ENCODE measurements at places on chromosomes 1 and 21.
A peak's percentile ranks its signal among the peaks of the same experiment; 100 is the strongest.

GRCh38 chr1:29050166-29050565 lies 73.5 kb downstream of the TMEM200B start:
- DNase-seq, result no peak

GRCh38 chr1:20192364-20192763 lies 6.0 kb upstream of the PLA2G2C start:
- no peak for DNase-seq

GRCh38 chr1:8879922-8880676 lies 1.6 kb upstream of the ENO1 start:
- DNase-seq, result peak; percentile 92

GRCh38 chr1:93712741-93713140 lies 31.1 kb upstream of the BCAR3 start:
- DNase-seq, result no peak

DNA sequence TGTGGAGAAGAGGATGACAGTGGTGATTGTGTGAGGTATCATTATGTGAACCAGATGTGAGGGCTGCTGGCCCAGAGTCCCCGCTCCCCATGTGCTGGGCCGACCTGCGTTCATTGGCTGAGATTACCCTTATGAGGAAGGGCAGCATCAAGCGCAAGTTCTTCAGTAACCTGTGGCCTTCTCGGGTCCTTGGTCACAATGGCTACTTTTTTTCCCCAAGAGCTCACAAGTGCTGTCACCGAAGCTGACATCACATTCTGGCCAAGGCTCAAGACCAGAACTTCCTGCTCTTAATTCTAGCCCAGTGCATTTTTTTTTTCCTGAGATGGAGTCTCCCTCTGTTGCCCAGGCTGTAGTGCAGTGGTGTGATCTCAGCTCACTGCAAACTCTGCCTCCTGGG lies 262.9 kb downstream of the RHOU start:
- DNase-seq, result no peak

DNA sequence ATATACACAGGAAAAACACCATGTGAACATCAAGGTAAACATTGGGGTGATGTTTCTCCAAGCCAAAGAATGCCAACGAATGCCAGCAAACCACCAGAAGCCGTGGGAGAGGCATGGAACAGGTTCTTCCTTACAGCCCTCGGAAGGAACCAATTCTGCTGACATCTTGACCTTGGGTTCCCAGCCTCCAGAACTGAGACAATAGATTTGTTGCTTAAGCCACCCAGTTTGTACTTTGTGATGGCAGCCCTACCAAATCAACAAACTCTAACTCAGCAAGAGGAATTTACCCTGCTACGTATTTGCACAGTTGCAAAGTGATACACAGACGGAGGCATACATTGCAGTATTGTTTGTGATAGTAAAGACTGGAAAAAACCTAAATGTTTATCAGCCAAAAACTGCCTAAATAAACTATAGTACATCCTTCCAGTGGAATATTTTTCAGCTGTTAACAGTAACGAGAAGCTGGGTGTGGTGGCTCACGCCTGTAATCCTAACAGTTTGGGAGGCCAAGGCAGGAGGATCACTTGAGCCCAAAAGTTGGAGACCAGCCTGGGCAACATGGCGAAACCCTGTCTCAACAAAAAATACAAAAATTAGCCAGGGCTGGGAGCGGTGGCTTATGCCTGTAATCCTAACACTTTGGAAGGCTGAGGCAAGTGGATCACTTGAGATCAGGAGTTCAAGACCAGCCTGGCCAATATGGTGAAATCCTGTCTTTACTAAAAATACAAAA lies 12.5 kb upstream of the ZC3H12A start:
- DNase-seq, result no peak

GRCh38 chr1:85484716-85485115 lies 19.8 kb upstream of the DDAH1 start:
- DNase-seq, result no peak

DNA sequence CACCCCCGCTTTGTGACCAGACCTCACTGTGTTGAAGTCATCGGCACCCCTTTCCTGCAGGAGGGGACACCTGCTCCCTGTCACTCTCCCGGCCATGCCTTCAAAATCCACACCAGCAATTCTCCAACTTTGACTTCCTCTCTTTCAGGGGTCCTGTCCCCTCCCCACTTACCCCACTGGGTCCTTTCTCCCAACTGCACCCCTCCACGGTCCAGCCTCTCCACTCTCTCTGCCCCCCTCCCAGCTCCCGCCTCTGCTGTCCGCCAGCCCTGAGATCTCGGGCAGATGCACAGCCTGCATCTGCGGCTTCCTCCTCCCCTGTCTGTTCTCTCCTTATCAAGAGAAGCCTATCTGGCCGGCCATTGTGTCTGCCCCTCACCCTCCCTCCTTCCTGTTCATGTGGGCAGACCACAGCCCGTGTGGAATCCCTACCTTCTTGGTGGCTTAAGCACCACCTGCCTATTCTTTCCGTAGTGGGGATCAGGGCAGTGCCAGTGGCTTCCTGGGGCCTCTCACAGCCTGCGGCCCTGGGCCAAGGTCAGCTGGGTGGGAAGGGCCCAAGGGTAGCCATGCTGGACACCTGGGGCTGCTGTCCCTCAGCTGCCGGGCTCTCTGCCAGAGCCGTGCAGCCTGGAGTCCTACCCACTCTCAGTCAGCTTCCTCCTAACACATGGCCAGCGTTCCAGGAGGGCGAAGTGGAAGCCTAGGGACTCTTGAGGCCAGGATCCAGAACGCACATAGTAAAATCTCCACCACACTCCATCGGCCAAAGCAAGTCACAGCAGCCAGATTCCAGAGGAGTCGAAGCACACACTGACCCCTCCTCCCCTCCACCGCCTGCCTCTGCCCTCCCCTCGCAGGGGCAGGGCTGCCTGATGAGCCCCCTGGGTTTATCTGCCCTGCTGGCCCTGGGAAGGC lies 5.1 kb upstream of the HES4 start:
- DNase-seq, result peak; percentile 50

- DNase-seq, result no peak
These were observed 6.3 kb downstream of the PHC2 start for GRCh38 chr1:33424610-33425009.

DNA sequence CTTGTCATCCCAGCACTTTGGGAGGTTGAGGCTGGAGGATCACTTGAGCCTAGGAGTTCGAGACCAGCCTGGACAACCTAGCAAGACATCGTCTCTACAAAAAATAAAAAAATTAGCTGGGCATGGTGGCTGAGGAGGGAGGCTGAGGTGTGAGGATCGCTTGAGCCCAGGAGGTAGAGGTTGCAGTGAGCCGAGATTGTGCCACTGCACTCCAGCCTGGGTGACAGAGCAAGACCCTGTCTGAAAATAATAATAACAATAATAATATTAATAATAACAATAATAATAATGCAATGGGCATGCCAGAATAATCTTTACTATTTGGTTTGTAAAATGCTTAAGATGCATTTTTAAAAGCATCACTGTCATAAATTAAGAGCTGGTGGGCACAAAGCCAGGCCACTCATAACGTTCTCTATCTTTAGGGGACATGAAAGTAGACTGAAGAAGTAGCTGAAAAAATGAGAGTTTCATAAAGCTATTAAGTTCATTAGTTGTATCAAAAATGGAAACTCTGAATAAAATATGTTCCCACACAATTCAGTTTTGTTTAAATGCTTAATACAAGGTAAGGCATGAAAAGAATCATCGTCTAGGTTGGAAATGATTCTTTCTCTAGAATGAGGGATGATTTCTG lies 51.6 kb upstream of the ITPKB start:
- DNase-seq, result no peak

- DNase-seq, result no peak
These were observed 37.2 kb downstream of the RRP1 start for GRCh38 chr21:43826623-43826974.

- DNase-seq, result no peak
These were observed 14.6 kb downstream of the EPHX1 start for GRCh38 chr1:225824533-225824941.

DNA sequence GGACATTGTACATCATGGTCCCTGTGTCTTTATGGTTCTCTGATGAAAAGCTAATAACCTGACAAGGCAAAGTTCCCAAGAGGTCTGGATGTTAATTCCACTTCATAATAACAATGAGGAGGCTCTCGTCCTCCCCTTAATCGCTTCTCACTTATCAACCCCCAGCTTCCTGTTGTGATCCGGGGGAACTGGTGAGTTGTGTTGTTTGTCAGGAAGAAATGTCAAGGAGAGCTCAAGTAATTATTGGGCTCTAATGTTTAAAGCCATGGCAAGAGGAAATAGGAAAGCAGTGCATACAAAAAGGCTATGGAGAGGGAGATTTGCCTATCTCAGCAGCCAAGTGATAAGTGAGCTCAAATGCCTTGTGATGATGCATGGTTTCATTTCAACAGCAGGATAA lies 42.8 kb upstream of the RASAL2 start:
- DNase-seq, result no peak

- DNase-seq, result no peak
These were observed 42.3 kb upstream of the SLC6A9 start for GRCh38 chr1:44073528-44073927.

DNA sequence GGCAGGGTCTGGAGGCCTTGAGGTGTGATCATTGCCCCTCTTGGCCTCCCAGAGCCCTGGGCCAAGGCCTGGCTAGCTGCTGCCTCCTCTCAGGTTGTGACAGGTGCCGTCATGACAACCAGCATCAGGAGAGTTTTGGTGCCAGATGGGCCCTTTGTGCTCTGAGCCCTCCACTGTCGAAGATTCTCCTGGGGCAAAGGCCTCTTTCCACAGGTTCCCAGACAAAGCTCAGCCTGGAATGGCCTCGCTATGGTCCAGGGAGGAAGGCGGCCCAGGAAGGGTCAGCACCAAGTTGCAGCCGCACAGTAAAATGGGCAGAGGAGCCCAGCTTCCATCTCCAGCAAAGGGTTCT lies 78.4 kb downstream of the ALPL start:
- no peak for DNase-seq

DNA sequence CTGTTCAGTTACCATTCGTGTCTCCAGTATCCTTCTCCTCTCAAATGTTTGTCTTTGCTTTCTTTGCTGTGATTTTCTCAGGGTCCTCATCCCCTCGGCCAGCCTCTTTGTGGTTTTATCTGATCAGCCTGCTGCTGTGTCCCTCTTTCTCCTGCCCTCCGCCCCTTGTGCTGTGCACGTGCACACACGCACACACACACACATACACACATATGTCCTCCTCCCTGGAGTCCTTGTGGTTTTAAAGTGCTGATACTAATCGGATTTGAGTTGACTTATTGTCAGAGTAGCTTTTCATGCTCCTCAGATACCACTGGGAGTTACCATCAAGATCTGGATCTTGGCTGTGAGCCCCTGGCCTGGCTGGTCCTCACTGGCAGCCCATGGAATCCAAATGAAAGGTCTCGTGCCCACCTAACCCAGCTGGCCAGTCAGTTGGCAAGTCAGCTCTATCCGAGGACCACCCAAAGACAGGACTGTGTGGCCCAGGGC lies 34.1 kb downstream of the QSOX1 start:
- DNase-seq, result no peak

- DNase-seq, result peak; percentile 76
These were observed at the start of gene ADAMTSL4 for GRCh38 chr1:150548632-150549495. ADAMTSL4 (plus strand) TSS chr1:150549408; CDS start chr1:150552289, 2,881 bp downstream.

DNA sequence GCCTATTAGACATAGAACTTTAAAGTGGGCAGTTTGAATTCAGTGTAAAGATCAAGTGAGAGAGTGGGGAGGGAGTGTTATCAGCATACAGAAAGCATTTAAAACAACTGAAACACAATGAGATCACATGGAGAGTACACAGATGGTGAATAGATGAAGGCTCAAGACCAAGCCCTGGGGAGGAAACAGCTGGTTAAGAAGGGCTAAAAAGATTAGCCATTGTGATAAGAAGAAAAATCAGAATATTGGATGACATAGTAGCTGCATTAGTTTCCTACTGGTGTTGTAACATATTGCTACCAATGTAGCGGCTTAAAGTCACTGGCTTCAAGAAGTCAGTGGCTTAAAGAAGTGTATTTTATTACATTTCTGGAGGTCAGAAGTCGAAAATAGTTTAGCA lies 443.4 kb upstream of the RGS18 start:
- no peak for DNase-seq

DNA sequence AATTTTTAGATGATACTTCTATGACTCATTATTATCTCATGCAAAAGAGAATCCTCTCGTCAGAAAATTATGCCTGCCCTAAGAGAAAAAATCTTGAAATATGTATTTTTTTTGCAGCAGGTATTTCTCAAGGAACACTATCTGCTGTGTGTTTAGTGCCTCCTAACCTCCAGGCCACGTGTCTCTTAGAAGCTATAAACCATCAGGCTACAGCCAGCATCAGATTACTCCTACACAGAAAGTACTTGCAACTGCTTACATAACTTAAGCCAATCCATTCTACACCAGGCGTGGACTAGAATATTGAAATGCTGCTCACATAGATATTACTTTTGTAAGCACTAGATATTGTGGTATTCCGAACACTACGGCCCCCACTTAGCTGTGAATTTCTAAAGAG lies 933.4 kb downstream of the PLA2G4A start:
- no peak for DNase-seq

- no peak for DNase-seq
These were observed 358.8 kb upstream of the B3GALT2 start for GRCh38 chr1:193545171-193545570.

GRCh38 chr1:217370757-217371156 lies 260.1 kb downstream of the GPATCH2 start:
- DNase-seq, result no peak

DNA sequence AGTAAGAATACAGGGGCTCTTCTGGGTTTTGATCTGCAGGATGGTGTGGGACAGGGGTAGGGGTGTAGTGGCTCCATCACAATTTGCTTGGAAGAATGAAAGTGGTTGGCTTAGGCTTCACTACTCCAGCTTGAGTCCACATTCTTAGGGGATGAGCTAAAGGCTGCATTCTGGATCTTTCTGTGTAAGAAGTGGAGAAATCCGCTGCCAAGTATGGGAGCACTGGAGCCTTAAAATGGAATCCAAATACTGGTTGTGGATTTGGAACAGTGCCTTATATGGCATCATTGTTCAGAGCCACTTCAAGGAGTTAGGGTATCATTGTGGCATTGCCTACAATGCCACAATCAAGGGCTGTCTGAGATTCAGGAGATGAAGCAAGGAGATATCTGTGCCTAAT lies 187.1 kb downstream of the LMO4 start:
- DNase-seq, result no peak

DNA sequence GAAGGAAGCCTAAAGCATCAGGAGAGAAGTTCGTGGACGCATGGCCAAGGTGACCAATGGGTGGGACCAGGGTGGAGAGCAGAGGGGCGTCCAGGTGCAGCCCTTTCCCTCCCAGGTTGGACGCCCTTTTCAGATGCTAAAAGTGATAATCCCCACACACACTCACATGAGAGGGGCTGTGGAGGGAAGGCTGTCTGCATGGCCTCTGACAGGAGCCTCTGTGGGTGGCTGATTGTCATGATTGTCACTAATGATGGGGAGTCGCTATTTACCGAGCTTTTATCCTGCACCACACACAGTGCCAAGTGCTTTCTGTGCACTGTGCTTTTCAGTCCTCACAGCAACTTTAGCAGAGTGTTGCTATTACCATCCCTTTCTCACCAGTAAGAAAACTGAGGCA lies 27.1 kb upstream of the C1QA start:
- no peak for DNase-seq

DNA sequence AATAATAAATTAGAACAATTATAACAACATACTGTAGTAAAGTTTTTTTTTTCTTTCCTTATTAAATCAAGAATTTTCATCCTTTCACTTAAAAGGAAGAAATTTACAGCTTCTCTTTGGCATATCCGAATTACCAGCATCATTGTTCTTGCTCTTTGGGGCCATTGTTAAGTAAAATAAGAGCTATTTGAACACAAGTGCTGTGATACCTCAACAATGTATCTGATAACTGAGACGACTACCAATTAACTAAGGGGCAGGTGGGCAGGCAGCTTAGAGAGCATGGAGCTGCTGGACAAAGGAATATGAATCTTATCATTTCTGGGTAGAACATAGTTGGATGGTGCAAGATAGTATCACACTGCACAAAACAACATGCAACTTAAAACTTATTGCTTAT lies 719.9 kb upstream of the TMPRSS15 start:
- no peak for DNase-seq

GRCh38 chr1:153939476-153939875 lies 7.0 kb downstream of the DENND4B start:
- no peak for DNase-seq
